Stimulated activated CD4-positive, alpha-beta T cell treated with anti-CD3 and anti-CD28 coated beads, Interleukin-12 subunit alpha, Interleukin-12 subunit beta, amount 100 ng/mL, for 4 hours (primary cell): ENCODE measurements at places on chromosomes 1 and 21.

DNA sequence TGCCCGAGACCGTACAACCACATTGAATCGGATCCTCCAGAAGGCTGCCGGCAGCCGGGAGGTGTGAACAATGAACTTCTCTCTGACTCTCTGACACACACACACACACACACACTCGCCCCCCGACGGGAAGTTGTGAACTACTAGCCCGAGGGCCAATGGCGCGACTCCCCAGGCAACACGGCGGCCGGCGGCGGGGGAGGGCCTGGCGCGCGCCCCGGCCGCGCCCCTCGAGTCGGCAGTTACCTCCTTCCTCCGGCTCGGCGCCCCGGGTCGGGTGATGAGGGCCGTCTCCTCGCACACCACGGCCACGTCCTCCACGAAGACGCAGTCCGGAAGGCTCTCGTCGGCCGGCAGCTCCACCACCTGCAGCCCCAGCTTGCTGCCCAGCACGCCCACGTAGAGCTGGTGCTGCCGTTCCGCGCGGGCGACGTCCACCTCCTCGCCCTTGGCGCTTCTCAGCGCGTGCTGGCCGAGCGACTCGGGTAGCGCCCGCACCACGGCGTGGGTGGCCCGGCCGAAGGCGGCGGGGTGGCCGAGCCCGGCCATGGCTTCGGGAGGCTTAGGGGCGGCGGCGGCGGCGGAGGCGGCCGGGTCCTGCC, 361 bp downstream of the DDAH1 start:
- peak; percentile 3 for DNase-seq

GRCh38 chr1:184514447-184514846, 127.6 kb downstream of the C1orf21 start:
- no peak for DNase-seq

- DNase-seq: peak; percentile 36
Observed at GRCh38 chr1:32339363-32339978, 3.4 kb upstream of the MARCKSL1 start.

- no peak for DNase-seq
Observed at GRCh38 chr1:226052061-226052460, 10.5 kb upstream of the H3-3A start.

GRCh38 chr1:225754940-225755641, 22.5 kb upstream of the SRP9 start:
- no peak for DNase-seq

DNA sequence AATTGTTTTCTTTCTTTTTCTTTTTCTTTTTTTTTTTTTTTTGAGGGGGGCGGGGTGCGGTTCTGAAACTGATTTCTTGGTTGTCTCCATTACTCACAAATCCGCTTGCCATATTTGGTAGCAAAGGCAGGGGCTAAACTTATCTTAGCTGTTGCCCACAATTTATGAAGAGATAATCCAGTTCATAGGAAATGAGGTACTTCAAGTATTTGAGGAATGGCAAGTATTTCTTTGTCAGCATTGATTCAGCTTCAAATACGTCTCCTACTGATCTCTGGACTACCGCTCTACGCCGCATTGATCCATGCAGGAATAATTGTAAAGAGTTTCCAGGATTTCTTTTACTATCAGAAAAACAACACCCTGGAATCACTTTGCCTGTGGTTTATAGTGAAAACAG, 289.2 kb upstream of the DPYD start:
- DNase-seq: no peak

DNA sequence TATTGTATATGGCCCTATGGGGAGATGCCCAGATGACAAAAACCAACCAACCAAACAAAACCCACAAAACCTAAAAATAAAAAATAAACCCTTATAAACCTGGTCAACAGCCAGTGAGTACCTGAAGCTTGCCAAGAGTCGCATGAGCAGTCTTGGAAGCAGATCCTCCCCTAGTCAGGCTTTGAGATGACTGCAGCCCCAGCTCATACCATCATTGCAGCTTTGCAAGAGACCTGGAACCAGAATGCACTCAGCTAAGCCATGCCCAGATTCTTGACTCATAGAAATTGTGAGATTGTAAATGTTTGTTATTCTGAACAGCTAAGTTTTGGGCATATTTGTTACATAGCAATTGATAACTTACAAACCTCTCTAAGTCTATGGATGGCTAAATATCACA, 326.8 kb downstream of the HLX start:
- no peak for DNase-seq

DNA sequence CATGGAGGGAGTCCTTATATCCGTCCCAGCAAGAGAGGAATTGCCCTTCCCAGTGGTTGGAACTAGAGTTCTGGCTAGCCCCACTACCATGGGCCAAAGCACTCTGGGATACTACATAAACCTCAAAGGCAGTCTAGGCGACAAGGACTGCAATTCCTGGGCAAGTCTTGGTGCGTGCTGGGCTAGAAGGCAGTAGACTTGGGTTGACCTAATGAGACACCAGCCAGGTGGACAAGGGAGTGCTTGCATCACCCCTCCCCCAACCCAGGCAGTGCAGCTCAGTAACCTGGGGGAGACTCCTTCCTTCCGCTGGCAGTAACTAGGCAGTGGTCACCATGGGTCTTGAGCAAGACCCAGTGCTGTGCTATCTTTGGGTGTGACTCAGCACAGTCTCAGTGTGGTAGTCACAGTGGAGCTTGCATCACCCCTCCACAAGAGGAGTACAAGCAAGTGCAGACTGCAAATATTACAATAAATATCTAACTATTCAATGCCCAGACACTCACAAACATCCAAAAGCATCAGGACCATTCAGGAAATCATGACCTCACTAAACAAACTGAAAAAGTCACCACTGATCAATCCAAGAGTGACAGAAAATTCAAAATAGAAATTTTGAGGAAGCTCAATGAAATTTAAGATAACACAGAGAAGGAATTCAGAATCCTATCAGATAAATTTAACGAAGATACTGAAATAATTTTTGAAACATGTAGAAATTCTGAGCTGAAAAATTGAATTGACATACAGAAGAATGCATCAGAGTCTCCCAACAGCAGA, 84.7 kb upstream of the LYPLAL1 start:
- no peak for DNase-seq

- no peak for DNase-seq
Observed at GRCh38 chr1:64111787-64112186, 91.6 kb upstream of the UBE2U start.

DNA sequence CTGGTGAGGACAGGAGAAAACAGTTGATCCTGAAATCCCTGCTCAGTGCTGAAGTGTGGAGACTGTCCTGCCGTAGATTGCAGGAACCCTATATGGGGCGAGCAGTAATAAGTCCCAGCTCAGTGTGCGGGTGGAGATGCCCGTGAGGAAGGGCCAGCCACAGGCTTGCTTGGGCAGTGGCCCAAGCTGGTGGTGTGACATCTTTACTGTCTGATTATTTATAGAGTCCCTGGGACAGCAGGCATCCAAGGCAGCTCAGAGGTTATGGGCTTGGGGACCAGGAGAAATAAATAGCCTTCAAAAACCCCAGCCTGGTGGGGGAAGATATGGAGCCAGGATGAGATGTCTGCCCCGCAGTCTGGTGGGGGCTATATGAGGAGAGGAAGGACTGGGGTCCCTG, 170.7 kb upstream of the POU3F1 start:
- DNase-seq: no peak

DNA sequence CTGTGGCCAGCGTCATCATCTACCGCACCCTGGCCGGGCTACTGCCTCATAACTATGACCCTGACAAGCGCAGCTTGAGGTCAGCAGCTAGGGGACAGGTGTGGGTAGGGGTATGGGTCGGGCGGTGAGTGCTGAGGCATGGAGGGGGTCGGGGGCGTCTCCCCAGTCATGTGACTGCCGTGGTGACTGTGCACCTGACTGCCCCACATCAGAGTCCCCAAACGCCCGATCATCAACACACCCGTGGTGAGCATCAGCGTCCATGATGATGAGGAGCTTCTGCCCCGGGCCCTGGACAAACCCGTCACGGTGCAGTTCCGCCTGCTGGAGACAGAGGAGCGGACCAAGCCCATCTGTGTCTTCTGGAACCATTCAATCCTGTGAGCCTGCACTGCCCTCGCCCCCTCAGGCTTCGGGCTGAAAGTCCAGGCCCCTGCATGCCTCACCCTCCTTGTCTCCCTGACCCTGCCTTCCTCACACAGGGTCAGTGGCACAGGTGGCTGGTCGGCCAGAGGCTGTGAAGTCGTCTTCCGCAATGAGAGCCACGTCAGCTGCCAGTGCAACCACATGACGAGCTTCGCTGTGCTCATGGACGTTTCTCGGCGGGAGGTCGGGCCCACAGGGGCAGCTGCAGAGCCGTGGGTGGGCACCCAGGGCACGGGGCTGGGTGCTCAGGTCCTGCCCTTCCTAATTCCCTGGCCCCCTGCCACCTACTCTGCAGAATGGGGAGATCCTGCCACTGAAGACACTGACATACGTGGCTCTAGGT, 13.5 kb downstream of the PSRC1 start:
- no peak for DNase-seq

GRCh38 chr1:81023187-81023724, 777.5 kb upstream of the ADGRL2 start:
- DNase-seq: no peak

GRCh38 chr1:81547912-81548303, 252.8 kb upstream of the ADGRL2 start:
- no peak for DNase-seq

GRCh38 chr1:114509596-114510273, 1.3 kb downstream of the TRIM33 start:
- no peak for DNase-seq

DNA sequence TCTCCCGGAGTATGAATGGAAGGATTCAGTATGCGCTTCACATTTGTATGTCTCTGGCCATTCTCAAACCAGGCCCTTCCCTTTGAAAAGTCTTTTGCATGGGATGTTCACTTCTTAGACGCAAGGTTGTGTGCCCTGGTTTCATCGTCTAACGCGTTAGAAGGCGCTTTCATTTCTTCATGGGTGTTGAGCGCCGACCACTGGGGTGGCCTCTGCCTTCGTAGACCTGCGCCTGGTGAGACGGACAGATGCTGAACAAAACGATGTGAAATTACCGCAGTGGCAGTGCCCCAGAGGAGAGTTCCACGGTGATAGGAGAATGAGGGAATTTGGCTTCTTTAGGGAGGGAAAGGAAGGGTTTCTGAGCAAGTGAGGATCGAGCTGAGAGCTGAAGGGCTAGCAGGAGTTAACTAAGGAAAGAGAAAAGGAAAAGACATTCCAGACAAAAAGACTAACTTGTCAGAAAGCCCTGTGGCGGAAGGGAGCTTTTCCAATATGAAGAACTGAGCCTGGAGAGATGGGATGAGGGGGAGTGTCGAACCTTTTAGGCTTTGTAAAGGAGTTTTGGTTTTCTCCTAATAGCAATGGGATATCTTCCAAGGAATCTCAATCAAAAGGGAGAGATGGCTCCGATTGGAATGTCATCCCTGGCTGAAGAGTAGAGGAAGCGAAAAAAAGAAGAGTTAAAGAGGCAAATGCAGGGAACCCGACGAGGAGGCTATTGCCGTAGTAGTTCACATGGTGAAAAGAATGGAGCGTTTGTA, 951 bp downstream of the GGPS1 start:
- peak; percentile 23 for DNase-seq

DNA sequence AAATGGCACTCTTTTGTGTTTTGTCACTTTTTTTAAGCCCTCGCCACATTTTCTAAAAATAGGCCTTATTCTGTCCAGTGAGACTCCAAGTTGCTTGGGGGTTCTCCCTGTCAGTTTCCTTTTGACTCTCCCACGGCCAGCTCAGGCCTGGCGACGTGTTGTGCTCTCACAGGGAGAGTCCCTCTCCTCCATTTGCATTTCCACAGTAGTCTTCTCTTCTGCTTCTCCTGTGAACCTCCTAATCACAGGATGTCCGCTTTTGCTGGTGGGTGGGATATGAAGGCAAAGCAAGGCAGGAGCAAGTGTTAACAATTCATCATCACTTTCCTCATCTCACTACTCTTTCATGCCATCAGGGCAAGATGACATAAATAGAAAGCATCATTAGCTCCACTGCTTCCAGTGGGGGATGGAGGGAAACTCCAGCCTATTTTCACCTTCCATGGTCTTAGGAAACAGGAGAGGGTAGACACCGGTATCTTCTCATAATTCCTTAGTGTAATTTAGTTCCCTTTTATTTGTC, 99.8 kb downstream of the INTS7 start:
- peak; percentile 19 for DNase-seq

DNA sequence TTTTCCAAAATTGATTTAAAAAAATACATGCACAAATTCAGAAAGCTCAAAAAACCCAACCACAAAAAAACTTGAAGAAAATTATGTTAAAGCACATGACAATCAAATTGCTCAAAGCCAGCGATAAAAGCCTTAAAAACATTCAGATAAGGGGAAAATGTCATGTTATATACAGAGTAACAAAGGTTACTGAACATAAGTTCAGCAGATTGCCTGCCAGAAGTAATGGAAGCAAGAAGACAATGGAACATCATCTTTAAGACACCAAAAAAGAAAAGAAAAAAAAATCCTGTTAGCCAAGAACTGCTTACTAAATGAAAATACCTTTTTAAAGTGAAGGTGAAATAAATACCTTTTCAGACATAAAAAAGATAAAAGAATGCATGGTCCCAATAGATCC, 147.2 kb upstream of the SGIP1 start:
- no peak for DNase-seq

DNA sequence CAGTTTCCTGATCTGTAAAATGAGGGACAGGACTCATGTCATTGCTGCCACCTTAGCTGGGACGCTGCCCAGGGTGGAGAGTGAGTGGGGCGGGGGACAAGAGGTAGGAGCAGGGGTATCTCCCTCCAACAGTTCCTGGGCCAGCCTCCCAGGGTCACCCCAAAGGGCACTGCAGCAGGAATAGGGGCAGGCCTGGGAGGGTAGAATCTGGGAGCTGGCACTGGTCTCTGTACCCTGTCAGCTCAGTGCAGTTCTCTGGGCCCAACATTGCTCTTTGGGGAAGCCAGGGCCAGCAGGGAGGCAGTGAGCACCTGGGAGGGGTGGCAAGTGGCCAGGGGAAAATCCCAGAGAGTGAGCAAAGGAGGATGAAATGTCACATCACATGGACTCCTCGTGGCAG, 55.8 kb downstream of the ELK4 start:
- DNase-seq: no peak

DNA sequence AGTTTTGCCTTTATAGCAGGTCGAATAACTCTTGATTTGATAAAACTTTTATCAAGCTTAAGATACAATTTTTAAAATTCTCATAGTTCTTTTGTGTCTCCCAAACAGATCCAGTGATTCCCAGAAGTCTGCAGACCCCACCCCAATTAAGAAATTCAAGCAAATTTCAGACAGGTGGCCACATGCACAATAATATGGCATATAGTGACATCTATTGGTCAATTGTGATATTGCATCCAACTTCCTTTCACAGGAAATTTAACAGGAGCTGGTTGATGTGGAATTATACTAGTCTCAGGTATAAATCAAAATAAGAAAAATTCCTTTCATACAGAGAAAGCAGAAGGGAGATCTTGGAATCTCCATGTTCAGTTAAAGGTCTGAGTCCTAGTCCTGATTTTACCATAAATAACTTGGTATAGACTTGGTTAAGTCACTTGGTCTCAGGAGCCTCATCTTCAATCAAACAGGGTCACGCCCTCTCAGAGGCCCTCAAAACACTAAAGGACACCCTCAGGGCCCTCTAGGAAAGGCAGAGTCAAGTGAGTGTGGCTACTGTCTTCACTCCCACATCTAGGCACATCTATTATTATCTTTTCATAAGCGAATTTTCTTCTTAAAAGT, 24.1 kb downstream of the PIGM start:
- no peak for DNase-seq
